Amniotic epithelial cell (primary cell): ENCODE measurements at places on chromosomes 1 and 21.

DNA sequence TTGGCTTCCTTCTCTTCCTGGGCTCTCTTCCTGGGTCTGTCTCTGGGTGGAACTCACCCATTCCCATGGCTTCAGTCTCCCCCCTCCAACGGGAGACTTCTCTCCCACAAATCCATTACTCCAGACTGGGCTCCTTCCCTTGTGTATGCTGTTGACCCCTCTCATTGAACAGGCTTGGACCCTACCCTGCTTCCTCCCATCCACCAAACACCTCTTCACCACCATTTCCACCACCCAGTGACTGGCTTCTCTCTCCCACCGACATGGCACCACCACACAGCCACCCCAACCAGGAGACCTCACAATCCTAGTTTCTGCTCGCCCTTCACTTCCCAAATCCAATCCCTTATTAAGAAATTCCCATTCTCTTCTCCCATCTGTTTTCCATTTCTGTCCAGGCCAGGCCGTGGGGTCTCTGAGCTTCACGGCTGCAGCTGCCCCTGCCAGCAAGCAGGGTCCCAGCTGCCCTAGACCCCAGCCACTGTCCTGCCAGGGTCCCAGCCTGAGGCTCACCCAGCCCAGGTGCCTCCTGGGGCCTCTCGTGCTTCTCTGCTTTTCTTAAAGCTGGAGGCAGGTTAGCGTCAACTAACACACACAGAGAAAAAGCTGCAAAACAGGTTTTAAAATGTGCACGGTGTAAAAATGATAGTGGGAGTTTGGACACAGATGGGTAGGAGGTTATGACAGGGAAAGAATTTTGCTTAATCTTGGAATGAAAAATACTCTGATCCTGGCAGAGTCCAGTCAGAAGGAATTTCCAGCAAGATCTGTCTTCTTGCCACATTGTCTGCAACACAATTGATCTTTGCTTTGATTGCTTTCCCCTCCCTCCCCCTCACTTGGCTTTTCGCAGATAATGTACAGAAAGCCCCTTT lies 383.8 kb upstream of the VAMP3 start:
- DNase-seq, result peak; percentile 51

DNA sequence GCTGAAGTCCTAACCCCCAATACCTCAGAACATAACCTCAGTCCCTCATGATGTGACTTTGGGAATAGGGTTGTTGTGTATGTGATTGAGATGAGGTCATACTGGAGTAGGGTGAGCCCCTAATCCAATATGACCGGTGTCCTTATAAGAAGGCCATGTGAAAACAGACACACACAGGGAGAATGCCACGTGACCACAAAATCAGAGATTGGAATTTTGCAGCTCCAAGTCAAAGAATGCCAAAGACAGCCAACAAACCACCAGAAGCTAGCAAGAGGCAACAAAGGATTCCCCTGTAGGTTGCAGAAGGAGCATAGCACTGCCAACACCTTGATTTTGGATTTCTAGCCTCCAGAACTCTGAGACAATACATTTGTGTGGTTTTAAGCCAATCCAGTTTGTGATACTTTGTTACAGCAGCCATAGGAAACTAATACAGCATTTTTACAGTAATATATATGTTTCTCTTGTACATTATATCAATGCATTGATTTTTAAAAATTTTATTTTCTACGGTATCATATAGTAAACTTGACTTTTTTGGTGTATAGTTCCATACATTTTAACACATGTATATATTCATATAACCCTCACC lies 5.4 kb downstream of the ZSWIM5 start:
- DNase-seq, result no peak

- DNase-seq, result peak; percentile 73
Measured at GRCh38 chr1:17502326-17502778, 37.1 kb upstream of the ARHGEF10L start.

GRCh38 chr1:241715956-241716355 lies 63.9 kb downstream of the WDR64 start:
- DNase-seq, result peak; percentile 39

GRCh38 chr1:3541936-3542335 lies 69.4 kb downstream of the MEGF6 start:
- no peak for DNase-seq

GRCh38 chr1:192620071-192620635 lies 15.8 kb upstream of the RGS13 start:
- DNase-seq, result no peak

DNA sequence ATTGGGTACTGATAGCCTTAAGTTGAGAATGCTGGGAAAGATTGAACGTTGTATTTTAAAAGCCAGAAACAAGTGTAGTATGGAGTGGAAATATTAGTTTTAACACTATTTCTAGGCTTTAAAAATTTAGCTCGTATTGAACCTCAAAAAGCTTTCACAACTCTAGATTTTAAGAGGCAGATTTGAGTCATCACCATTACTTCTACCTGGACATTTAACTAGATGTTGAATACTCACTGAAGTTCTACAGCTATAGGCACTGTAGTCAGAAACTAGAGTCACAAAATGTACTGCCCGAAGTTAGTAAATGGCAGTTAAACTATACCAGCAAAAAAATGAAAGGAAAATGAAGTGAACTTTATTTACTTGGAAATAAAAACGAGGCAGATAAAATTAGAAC lies 96.5 kb downstream of the NEK7 start:
- no peak for DNase-seq

GRCh38 chr1:34372891-34373290 lies 196.2 kb downstream of the C1orf94 start:
- no peak for DNase-seq

DNA sequence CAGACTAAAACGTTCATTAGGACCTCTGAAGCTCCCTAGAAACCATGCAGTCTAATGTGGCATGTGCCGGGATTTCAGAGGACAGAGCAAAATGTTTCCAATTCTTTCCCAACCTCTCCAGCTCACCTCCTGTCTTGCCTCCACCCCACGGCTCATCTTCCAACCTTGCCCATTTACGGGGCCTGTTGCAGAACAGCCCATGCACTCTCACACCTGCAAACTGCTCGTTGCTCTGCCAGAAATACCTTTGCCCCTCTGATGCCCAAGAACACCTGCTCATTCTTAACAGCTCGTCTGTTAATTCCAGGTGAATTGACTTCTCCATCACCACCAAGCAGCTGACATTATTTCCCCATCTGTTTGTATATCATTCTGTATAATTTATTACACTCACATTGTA lies 53.9 kb upstream of the LBR start:
- DNase-seq, result no peak

DNA sequence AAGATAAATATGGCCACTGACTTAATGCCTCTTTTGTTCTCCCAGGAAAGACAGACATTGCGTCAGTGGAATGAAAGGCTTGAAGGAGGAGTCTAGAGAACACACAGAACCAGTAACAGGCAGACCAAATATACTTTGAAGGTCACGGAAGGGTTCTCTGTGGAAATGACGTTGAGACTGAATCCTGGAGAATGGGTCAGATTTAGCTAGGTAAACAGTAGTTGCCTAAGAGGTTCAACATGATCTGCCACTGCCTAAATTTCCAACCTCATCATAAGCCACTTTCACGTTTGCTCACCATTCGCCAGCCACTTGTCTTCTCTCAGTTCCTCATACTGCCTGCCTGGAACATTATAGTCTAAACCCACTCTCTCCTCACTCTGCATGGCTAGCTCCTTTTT lies 20.5 kb downstream of the PLA2G4A start:
- DNase-seq, result peak; percentile 40

GRCh38 chr1:239772446-239772845 lies 319.2 kb upstream of the FMN2 start:
- no peak for DNase-seq

- no peak for DNase-seq
Measured at GRCh38 chr1:37306461-37306860, 167.9 kb upstream of the ZC3H12A start.

DNA sequence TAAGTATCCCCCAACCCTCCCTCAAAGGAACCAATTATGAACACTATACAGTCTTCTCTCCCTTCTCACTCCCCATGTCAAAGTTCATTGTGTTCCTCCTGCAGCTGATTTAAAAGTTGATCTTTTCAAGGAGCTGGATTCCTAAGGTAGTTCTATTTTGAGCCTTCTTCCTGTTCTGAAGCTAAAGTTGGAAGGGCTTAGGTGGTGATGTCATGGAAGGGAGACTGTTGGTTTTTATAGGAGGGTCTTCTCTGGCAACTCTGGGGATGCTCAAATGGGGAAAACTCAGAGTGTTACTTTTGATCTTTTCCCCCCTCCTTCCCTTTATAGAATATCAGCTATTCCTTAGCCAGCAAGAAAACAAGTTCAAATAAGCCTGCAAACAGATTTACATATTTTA lies 83.0 kb upstream of the AK4 start:
- no peak for DNase-seq

DNA sequence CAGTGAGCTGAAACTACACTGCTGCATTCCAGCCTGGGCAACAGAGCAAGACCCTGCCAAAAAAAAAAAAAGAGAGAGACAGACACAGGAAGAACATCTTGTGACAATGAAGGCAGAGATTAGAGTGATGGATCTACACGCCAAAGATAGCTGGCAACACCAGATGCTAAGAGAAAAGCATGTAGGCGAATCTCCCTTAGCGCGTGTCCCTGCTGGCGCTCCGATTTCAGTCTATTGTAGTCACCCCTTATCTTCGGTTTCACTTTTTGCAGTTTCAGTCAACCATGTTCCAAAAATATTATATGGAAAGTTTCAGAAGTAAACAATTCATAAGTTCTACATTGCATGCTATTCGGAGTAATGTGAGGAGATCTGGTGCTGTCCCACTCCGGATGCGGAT lies 11.6 kb upstream of the BRDT start:
- no peak for DNase-seq

- no peak for DNase-seq
Measured at GRCh38 chr1:27634177-27634984, 604 bp downstream of the FGR start.

DNA sequence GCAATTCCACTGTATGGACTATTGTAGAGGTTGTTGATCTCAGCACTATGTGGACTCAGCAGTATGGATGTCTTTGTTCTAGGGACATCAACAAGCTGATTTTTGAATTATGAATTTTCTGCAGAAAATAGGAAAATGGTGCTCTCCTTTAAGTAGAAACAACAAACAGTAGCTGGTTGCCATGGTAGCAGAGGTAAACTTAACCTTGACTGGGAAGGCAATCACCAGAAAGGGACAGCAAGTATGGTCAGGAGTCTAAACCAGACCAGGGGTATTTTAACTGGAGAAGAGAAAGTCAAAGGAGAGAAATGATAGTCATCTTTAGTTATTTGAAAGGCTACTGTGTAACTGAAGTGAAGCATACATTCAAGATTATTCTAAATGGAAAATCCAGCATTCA lies 22.3 kb downstream of the WLS start:
- DNase-seq, result peak; percentile 41

- DNase-seq, result no peak
Measured at GRCh38 chr1:236524895-236525184, 1.1 kb downstream of the LGALS8 start.

DNA sequence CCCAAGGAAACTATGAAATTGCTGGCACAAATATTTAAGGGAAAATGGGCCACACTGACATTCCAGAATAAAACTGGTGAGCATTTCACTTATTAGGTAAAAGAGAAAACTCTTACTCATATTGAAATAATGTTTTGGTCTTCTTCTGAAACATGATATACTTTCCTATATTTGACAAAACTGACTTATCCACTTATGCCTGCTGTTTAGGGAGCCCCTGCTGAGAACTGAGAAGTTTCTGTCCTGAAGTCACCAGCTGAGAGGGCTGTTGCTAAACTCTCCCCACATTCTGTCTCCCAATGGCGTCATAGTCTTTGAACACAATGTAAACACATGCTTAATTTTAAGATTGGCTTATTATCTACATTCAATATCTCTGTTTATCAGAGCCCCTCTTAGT lies 46.8 kb upstream of the ZC3H11B start:
- peak; percentile 20 for DNase-seq

DNA sequence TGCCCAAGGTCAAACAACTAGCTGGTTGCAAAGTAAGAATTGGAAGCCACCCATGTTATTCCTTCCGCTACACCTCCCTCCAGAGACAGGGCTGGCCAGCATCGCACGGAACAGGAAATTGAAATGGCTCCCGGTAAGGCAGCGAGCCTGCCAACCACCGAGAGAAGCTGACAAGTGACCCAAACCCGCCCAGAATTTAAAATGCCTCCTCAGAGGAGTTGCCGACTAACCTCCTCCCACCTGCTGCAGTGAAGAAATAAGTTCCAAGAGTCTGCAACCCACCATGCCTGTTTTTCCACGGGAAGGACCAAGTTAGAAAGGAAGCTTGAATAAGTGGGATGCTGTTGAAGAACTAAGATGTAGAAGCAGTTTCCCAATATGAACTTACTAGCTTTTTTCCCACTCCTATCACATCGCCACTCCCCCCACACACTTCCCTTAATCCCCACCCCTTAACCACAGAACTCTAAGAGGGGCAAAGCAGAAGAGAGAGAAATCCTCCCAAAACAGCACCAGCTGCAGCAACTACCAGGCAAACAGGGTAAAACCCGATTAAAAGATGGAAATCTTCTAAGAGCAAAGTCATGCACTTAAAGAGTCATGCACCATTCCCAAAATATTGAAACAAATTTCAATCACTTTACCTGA lies 78.6 kb downstream of the TIAM1 start:
- no peak for DNase-seq

DNA sequence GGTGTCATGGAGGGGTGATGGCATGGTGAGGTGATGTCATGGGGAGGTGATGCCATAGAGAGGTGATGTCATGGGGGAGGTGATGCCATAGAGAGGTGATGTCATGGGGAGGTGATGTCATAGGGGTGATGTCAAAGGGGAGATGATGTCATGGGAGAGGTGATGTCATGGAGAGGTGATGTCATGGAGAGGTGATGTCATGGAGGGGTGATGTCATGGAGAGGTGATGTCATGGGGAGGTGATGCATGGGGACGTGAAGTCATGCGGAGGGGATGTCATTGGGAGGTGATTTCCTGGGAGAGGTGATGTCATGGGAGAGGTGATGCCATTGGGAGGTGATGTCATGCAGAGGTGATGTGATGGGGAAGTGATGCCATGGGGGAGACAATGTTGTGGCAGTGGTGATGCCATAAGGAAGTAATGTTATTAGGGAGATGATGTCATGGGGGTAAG lies 92.1 kb upstream of the C1orf174 start:
- DNase-seq, result peak; percentile 4

- DNase-seq, result no peak
Measured at GRCh38 chr1:42154685-42155084, 1.5 kb downstream of the GUCA2B start.

GRCh38 chr21:34996304-34997101 lies 52.6 kb downstream of the RUNX1 start:
- DNase-seq, result peak; percentile 87

DNA sequence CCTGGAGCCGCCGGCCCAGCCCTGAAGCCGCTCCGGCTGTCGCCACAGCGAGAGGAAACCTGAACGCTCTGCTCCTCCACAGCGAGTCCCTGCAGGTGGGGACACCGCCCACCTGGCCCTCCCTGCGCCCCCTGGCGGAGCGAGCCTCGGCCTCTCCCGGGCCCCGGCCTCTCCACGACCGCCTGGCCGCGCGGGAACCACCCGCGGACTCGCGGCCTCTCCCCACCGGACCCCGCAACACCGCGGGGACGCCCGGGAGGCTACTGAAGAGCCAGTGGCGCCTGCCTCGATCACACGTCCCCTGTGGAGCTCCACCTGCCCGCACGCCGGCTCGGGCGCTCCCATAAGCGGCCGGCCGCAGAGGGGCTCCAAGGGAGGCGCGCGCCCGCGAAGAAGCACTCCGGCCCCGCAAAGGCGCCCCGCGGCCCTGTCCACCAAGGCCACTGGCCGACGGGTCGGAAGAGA lies 109.6 kb downstream of the KCNN3 start:
- no peak for DNase-seq

GRCh38 chr1:77834771-77835334 lies 53.6 kb upstream of the NEXN start:
- DNase-seq, result peak; percentile 69
